ENCODE measurements at places on chromosomes 12 and 14. TPM values are rescaled to one million over a fixed set of nuclear protein-coding genes. Genes with fewer than 3 reads are reported as not detected.

DNA sequence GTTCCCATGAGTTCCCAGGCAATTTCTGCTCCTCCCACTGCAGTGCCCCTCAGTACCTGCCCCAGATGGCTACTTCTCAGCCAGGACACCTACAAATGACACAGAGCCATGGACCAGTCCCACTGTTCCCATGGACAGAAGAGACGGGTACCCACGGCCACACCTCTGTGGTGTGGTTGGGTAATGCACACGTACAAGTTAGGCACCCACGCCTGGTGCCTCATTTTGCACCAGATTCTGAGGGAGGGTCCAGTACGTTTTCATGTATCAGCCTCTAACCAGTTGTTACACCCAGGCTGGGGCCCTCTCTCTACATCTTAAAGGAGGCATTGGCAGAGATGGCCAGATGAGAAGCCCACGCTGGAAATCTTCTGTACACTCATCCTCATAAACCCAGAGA lies 114.0 kb downstream of the DICER1 start:
- no peak for DNase-seq

GRCh38 chr12:11894890-11895289 lies 175.8 kb upstream of the BCL2L14 start:
- no peak for DNase-seq

- peak; percentile 46 for DNase-seq
These were observed 26.3 kb downstream of the CMA1 start for GRCh38 chr14:24481622-24482324.

HEATR5A gene
- 11.5 TPM for total RNA-seq

GRCh38 chr12:97167598-97167997 lies 260.5 kb downstream of the NEDD1 start:
- DNase-seq = no peak

GRCh38 chr12:58361056-58361455 lies 419.7 kb downstream of the ATP23 start:
- DNase-seq = no peak

Measured in PC-3 (cell line).